ENCODE measurements at places on chromosomes 12 and 14.

DNA sequence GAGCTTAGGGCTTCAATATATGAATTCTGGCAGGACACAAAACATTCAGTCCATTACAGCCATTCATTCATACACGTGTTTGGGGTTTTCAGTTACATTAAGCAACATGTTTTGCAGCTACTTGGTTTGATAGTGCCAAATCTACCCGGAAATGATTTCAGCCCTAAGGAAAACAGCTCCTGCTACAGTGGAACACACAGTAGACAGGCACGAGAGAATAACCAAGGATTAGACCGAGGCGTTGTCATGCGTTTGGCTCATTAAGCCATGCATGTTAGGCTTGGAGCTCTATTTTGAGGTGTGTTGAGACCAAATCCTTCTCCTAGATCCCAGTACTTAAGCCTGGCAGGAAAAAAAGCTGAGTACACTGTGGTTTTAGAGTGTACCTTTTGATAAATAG lies 177.4 kb downstream of the PRKCH start:
- DNase-seq = no peak

GRCh38 chr12:49708851-49709250 lies 1.6 kb upstream of the FMNL3 start:
- no peak for DNase-seq

DNA sequence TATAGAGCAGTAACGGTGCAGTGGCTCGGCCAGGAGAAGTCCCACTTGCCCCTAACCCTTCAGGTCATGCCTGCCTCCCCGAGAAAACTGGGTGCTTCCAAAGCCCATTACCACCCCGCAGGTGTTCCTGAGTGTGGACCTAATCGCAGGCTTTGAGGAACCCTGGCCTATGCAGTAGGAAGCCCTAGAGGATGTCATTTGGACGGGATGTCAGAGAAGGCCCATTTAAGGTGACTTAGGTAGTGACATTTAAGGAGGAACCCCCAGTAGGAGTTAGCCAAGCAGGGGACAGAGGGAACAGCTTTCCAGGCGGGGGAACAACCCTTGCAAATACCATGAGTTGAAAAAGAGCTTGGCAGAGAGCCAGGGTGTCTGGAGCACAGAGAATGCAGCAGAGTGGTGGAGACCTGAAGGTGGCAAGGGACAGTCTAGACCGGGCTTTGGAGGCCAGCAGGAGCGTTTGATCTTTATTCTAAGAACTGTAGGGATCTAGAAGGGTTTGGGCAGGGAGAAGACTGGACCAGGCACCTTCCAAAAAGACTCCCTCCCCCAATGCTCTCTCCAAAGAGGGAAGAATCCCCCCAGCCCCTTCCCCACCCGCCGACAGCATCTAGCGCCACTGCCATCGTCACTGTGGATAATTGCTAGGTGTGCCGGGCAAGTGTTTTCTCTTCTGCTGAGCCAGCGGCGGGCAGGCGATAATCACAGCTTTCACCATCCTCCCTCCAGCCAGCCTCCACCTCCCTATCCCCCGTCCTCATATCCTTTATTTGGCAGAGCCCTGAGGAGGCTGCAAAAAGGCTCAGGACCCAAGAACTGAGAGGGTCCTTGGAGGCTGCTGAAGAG lies 33.3 kb upstream of the BEGAIN start:
- no peak for DNase-seq

- DNase-seq = no peak
Measured at GRCh38 chr14:31037709-31038221, 11.6 kb upstream of the STRN3 start.

DNA sequence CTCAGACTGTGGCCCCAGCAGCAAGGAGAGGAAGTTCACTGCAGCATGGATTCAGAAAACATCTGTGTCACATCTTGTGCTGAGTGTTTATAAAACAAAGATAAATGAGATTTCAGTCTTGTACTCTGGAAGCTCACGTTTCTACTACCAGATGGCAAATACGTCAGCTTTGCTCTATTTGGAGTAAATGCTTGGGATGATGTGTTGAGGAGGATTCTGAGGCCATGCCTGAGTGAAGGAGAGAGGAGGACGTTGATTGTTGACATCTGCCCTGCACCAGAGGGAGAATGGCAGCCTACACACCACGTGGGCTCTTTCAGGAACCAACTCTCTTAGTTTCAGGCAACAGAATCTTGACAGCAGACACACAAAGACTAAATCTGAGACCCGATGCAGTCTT lies 188.9 kb downstream of the TMEM132C start:
- DNase-seq = no peak

All from hindlimb muscle (tissue), 1 donor.